ENCODE measurements at places on chromosomes 11 and 22. TPM values are rescaled to one million over a fixed set of nuclear protein-coding genes. Genes with fewer than 3 reads are reported as not detected.

DNA sequence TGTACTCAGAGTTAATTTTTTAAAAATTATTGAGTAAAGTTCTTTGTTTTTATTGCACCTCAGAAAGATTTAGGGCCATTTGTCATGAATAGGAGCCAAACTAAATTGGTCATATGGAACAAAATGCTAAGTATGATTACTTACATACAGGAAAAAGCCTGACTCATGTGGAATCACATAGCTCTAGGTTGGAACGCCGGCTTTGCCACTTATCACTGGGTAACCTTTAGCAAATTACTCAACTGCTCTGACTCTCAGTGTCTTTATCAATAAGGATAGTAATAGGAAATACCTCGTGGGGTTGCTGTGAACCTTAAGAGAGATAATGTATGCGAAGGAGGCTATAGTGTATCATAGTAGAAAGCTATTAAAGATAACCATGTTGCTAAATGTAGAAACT lies 638.5 kb downstream of the NELL1 start:
- H3K36me3 ChIP-seq = no peaks in the 10 kb centered on the region
- no peaks in the 10 kb centered on the region for H3K27me3 ChIP-seq
- no peak overlapping the region for H3K4me3 ChIP-seq
- no peak for DNase-seq
- H3K27ac ChIP-seq = no peak overlapping the region

DNA sequence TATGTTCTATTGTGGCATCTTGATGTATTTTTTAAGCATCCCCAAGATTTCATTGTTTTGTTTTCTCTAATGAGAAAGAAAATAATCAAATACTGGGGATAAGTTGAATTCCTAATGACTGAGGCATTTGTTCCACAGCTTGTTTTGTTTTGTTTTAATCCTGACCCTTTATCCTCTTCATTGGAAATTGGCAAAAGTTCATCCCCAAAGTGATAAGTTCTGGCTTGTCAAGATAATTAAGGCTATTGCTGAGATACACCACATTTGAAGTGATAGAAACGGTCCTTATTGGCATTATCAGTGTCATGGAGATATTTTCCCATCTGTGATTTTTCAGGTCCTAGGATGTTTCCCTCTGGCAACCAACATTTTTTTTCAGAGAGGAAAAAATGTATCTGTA lies 65.0 kb downstream of the SLC36A4 start:
- no peaks in the 10 kb centered on the region for H3K36me3 ChIP-seq
- no peaks in the 10 kb centered on the region for H3K27me3 ChIP-seq
- no peak for DNase-seq
- H3K4me1 ChIP-seq = no peaks in the 10 kb centered on the region
- no peak overlapping the region for H3K4me3 ChIP-seq
- H3K27ac ChIP-seq = no peak overlapping the region

GRCh38 chr11:62680825-62681240 lies 2.0 kb upstream of the UBXN1 start:
- no peaks in the 10 kb centered on the region for H3K27me3 ChIP-seq
- H3K27ac ChIP-seq = peak overlapping the region; percentile 18
- peaks cover 22% of the 10 kb centered on the region for H3K36me3 ChIP-seq
- no peak overlapping the region for H3K4me3 ChIP-seq
- peak; percentile 87 for DNase-seq
- peaks cover 18% of the 10 kb centered on the region for H3K4me1 ChIP-seq

DNA sequence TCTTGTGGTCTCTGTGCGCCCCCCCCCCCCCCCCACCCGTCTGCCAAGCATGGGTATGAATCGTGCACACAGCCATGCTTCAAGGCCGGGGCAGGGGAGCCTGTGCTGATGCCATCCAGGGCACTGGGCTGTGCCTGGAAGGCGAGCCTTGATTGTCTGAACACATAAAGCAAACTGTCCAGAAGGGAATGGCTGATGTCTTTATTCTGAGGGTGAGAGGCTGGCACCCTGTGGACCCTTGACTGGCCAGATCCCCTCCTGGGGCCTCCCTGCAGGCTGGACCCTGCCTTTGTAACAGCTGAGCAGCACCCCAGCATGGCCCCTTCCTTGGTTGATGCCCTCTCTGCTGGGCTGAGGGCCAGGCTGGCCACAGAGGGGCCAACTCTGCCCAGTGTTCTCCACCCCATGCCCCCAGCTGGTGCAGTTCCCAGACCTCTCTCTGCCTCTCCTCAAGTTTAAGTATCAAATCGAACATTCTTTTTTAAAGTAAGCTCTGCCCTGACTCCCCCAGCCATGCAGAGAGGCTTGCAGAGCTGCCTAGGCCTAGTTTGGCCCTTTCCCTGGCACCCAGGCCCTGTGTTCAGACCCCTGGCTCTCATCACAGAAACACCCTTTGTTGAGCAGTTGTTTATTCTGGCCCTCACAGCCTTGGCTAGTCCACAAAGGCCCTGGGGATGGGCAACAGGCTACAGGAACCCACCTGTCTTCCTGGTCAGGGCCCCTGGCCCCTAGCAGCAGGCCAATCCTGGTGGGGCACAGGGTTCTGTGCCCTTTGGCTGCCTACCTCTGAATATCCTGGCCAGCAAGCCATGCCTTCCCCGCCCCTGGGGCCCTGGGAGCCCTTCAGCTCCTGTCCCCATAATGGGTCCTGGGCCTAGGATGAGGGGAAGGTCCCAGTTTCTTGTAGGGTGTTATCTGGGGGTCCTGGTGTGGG lies 3.9 kb upstream of the RANBP1 start:
- H3K27me3 ChIP-seq = no peaks in the 10 kb centered on the region
- peaks cover 91% of the 10 kb centered on the region for H3K36me3 ChIP-seq
- peaks cover 37% of the 10 kb centered on the region for H3K4me1 ChIP-seq
- no peak overlapping the region for H3K4me3 ChIP-seq

- no peaks in the 10 kb centered on the region for H3K36me3 ChIP-seq
- no peak overlapping the region for H3K4me3 ChIP-seq
- H3K27me3 ChIP-seq = no peaks in the 10 kb centered on the region
- peak overlapping the region; percentile 55 for H3K27ac ChIP-seq
Observed at GRCh38 chr11:103851166-103851651, 185.2 kb upstream of the DDI1 start.

DNA sequence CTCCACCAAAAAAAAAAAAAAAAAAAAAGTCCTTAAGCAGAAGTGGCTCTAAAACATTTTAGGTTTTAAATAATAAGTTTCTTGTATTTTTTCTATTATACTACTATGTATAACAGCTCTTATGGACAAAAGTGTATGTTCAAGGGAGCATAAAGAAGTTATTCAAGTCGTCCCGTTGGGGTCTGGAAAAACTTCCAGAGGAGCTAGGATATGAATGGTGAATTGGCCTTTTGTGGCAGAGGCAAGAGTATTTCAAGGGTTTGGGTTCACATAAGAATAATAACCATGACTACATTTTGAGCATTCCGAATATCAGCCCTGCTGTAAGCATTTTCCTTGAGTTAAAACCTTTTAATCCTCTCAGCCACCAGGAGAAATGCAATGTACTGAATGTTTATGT lies 50.6 kb upstream of the ARHGAP42 start:
- H3K4me3 ChIP-seq = no peak overlapping the region
- no peak for DNase-seq
- peaks cover 32% of the 10 kb centered on the region for H3K4me1 ChIP-seq
- H3K36me3 ChIP-seq = no peaks in the 10 kb centered on the region
- H3K27ac ChIP-seq = no peak overlapping the region
- H3K27me3 ChIP-seq = no peaks in the 10 kb centered on the region

DNA sequence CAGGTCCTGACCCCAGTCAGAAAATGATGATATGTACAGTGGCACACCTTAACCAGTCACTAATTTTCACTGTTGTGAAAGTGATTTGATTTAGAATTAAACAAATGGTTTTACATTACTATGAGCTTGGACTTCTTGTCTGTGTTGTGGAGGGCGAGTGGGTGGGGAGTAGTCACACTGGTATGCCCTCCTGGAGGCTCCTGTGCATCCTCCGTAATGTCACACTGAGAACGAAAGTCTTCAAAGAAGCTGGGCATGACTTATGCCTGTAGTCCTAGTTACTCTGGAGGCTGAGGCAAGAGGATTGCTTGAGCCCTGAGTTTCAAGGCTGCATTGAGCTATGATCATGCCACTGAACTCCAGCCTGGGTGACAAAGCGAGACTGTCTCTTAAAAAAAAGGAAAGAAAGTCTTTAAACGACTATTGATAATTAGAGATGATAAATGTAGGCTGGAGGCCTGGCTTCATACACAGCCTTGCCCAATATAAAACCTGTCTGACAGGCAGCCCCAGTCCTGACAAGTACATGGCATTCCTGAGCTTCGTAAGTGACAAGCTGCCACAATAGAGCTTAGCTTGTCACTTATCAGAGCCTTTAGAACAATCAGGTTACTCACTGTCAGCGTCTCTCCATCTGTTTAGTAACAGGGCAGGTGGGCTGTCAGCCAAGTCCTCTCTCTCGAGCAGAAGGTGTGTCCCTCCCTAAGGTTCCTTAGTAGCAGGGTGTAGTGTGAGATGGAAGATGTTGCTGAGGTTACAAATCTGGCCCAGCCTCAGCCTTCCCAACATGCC lies 5.0 kb upstream of the LIMK2 start:
- no peak overlapping the region for H3K4me3 ChIP-seq
- H3K27ac ChIP-seq = peak overlapping the region; percentile 22
- peaks cover 39% of the 10 kb centered on the region for H3K4me1 ChIP-seq

DNA sequence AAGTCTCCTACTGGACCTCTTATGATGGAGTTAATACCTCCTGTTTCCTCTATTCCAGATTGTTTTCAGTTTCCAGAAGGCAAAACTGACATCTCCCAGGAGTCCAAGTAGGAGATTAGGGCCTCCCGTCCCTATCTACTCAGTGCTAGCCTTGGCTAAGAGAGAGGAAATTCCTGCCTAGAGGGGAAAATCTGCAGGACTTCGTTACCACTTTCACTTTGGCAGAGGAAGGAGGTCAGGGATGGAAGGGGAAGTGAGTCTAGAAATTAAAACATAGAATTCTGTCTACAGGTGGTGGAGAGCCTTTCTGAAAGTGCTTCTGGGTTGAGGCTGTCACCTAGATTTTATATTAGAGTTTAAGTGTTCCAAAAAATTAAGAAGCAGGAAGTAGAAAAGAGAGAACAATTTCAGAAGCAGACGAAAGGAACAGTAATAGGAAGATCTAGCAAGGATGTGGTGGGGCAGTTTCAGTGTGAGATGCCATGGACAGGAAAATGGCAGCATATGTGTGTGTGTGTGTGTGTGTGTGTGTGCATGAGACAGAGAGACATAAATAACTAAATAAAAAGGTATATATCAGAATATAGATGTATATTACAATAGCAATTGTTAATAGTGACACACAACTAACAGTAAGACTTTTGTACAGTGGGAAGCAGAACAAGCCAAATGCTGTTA lies 2.4 kb upstream of the TRIM68 start:
- H3K27ac ChIP-seq = peak overlapping the region; percentile 16
- peaks cover 20% of the 10 kb centered on the region for H3K4me1 ChIP-seq
- no peaks in the 10 kb centered on the region for H3K27me3 ChIP-seq

- H3K27me3 ChIP-seq = peaks cover 10% of the 10 kb centered on the region
- no peaks in the 10 kb centered on the region for H3K4me1 ChIP-seq
- DNase-seq = no peak
- H3K4me3 ChIP-seq = no peak within 1 kb of the TSS
Observed at GRCh38 chr11:57181678-57182305, at the start of gene LRRC55. TSS of gene LRRC55 (plus strand) at chr11:57181953. CDS start at chr11:57182023, 70 bp downstream.

- H3K36me3 ChIP-seq = no peaks in the 10 kb centered on the region
- H3K27me3 ChIP-seq = no peaks in the 10 kb centered on the region
- no peak overlapping the region for H3K4me3 ChIP-seq
- H3K4me1 ChIP-seq = no peaks in the 10 kb centered on the region
Observed at GRCh38 chr11:109680127-109680526, 258.1 kb downstream of the C11orf87 start.

- no peak overlapping the region for H3K27ac ChIP-seq
- peaks cover 14% of the 10 kb centered on the region for H3K4me1 ChIP-seq
- no peaks in the 10 kb centered on the region for H3K36me3 ChIP-seq
- H3K4me3 ChIP-seq = no peak overlapping the region
Observed at GRCh38 chr22:17984114-17984513, 40.2 kb downstream of the MICAL3 start.

DNA sequence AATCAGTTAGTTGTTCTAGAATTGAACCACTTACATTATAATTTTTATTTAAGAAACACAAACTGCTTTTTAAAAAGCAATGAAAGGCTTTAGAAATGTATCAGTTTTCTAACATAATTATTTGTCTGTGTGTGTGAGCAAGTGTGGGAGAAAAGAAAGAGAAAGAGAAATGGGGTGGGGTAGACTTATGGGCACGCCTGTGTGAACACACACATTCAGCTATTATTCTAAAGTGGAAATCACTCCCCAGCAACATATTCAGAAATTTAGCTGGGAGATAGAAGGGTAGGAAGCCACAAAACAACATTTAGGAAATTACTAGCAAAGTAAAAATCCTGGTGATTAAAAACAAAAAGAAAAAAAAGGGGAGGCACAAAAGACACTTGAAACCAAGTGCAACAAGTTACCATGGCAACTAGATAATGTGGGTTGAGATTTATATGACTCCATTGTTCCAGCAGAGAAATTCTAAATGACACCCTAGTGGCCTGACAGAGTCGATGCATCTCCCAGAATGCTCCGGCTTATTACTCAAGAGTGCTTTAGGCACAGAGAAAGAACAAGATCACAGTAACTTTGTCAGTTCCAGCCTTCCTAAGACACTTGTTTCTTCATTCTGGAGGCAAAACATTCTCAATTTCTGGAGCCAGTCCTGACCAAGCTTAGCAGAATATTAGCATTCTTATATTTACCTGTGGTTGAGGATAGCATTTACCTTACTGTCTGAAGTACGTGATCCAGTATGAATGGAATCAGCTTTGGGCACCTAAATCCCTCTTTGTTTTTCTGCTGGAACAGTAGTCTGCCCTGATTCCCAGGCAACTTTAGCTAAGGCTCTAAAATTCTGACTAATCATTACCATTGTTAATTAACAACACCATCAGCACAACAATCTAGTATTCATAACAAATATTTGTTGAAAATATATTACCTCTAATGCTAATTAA lies 444.4 kb downstream of the DLG2 start:
- no peak overlapping the region for H3K4me3 ChIP-seq
- H3K36me3 ChIP-seq = no peaks in the 10 kb centered on the region
- H3K27me3 ChIP-seq = no peaks in the 10 kb centered on the region
- no peaks in the 10 kb centered on the region for H3K4me1 ChIP-seq
- H3K27ac ChIP-seq = no peak overlapping the region
- DNase-seq = no peak

Gene SMTNL1
- total RNA-seq = not detected

Gene TNNI2
- not detected for total RNA-seq

Gene CRYBB3
- total RNA-seq = not detected

Gene MS4A12
- 4.6 TPM for total RNA-seq

Gene TMEM121B
- not detected for total RNA-seq

Gene MN1
- 5.1 TPM for total RNA-seq

Gene TREH
- 0.45 TPM for total RNA-seq

Gene GRIA4
- total RNA-seq = 2.8 TPM

Gene MMP1
- total RNA-seq = 3.8 TPM

Gene OR52A1
- not detected for total RNA-seq
